ENCODE measurements at places on chromosomes 5 and 9.

DNA sequence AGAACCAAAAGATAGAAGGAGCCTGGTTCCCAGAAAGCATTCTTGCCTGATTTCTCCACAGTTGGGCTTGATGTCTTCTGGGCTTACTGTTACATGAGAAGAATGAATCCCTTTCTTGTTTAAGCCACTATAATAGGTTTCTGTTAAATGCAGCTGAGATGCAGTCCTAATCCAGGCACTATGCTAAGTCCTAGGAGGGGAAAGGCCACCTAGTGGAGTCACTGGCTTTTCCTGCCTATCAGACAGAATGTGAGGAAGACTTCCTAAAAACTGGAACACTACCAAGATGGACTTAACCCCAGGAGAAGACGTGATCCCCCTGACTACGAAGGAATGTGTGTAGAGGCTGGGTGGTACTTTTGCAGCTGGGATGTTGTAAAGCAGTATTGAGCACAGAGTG is 34.3 kb upstream of the FSD1L start:
- DNase-seq = peak; percentile 62

- DNase-seq = peak; percentile 81
Measured at GRCh38 chr5:139635606-139636206, 12.4 kb upstream of the CXXC5 start.

GRCh38 chr5:61471352-61471751 is 139.3 kb downstream of the ZSWIM6 start:
- DNase-seq = no peak

GRCh38 chr9:121073038-121073437 is 1.7 kb upstream of the CNTRL start:
- peak; percentile 67 for DNase-seq

- no peak for DNase-seq
Measured at GRCh38 chr9:78438211-78438610, 141.3 kb downstream of the PSAT1 start.

- peak; percentile 52 for DNase-seq
Measured at GRCh38 chr9:136089697-136090045, 5.4 kb downstream of the NACC2 start.

GRCh38 chr9:83444110-83444509 is 94.1 kb downstream of the FRMD3 start:
- no peak for DNase-seq

DNA sequence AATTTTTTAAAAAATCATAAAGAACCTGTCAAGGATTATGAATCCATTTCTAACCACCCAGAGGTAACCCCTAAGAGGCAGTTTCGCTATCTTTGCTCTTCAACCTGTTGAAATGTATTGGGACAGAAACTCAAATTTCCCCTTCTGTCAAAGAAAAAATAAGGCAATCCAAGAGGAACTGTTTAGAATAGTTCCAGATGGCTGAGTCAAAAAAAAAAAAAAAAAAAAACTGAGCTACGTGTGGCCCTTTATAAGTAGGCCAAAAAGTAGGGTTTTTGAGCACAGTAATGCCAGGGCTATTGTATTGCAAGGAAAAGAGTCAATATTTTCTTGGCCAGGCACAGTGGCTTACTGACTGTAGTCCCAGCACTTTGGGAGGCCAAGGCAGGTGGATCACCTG is 94.9 kb downstream of the RAD23B start:
- no peak for DNase-seq

DNA sequence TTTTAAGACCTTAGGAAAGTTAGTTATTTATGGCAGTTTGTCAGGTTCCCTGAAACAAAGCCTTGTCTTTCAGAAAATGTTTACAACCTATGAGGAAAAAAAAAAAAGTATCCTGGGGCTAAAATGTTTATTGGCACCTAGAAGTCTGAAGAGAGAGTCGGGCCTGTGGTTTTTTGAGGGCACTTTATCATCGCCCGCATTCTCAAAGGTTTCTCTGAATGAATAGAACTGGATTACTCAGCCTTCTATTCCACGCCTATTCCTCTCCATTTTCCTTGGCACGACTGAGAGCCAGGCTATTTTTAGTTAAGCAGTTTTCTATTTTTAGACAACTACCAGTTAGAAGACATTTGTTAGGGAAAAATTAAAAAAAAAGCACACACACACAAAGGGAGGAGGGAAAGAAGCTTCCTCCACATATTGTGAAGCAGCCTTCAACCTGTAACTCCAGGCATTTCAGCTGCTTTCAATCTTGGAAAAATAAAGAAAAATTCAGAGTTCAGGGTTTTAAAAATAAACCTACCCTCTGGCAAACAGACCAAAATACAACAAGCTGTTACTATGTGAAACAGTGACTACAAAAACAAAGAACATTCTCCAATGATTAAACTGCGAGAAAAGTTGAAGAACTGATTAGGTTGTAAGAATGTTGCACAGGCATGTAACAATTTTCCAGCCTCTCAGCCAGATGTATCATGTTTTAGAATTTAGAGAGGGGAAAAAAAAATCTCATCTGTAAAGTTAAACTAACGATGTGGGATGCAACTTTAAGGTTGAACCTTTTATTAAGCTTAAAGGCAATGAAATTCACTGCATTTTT is 97.0 kb downstream of the MEF2C start:
- peak; percentile 86 for DNase-seq

GRCh38 chr9:137299938-137300337 is 2.1 kb downstream of the NRARP start:
- DNase-seq = no peak

GRCh38 chr5:14946815-14947620 is 75.4 kb upstream of the ANKH start:
- no peak for DNase-seq

DNA sequence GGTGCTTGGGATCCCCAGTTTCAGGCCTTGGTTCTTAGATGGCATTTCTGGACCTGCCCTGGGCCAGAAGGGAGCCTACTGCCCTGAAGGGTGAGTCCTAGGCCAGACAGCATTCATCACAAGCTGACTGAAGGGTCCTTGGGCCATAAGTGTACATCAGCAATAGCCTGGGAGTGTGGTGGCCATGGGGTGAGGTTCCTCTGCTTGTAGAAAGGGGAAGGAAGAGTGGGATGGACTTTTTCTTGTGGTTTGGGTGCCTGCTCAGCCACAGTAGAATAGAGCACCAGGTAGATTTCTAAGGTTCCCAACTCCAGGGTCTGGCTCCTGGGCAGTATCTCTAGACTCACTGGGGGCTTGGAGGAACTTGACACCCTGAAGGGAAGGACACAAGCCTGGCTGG is 95.2 kb upstream of the PHF24 start:
- no peak for DNase-seq

DNA sequence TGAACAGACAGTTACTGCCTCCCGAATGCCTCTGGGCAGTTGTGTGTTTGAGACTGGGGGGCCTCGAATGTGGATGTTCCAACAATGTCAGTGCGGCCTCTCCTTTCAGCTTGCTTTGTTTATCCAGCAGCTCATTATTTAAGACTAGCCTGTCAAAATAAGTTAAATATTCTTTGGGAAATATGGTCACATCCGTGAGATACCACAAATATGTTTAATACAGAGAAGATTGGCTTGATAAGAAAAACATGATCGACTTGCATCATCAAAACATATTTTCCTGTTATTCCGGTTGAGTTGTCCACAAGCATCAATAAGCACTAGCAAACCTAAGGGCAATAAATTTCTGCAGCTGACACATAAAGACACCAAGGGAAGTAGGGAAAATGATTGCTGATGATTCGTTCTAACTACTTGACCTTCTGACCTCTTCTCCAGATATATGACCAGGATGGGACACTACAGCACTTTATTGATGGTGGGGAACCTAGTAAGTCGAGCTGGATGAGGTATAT is 66.5 kb downstream of the PRDM6 start:
- peak; percentile 22 for DNase-seq

DNA sequence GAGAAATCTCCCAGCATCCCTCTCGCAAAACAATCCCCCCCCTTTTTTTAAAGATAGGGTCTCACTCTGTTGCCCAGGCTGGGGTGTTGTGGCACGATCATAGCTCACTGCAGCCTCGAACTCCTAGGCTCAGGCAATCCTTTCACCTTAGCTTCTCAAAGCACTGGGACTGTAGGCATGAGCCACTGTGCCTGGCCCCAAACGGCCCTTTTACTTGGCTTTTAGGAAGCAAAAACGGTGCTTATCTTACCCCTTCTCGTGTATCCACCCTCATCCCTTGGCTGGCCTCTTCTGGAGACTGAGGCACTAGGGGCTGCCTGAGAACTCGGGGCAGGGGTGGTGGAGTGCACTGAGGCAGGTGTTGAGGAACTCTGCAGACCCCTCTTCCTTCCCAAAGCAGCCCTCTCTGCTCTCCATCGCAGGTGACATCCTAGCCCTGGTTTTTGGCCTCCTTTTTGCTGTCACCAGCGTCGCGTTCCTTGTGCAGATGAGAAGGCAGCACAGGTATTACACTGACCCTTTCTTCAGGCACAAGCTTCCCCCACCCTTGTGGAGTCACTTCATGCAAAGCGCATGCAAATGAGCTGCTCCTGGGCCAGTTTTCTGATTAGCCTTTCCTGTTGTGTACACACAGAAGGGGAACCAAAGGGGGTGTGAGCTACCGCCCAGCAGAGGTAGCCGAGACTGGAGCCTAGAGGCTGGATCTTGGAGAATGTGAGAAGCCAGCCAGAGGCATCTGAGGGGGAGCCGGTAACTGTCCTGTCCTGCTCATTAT is 6.8 kb downstream of the CA9 start:
- DNase-seq = peak; percentile 72

GRCh38 chr9:100637787-100638186 is 59.9 kb downstream of the CAVIN4 start:
- DNase-seq = no peak

GRCh38 chr9:72326641-72327040 is 38.4 kb downstream of the ZFAND5 start:
- DNase-seq = peak; percentile 43

- no peak for DNase-seq
Measured at GRCh38 chr9:84808416-84808815, 138.9 kb downstream of the NTRK2 start.

GRCh38 chr5:176621661-176622079 is 8.7 kb downstream of the SNCB start:
- peak; percentile 25 for DNase-seq

DNA sequence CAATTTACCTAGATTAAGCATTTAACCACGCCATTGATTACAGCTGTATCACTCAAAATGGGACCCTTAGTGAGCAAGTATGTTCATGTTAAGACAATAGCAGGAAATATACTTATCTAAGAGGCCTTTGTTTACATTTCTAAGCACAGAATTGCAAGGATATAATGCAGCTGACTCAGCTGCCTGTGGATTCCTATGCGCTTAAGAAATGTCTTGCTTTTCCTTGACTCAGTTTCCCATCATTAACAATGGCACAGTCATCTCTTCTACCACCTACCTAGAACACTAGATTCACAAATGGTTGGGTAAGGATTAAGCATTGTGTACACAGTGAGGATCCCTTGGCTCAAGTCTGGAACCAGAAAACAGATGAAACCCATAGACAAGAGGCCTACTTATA is 163.8 kb downstream of the TSSK1B start:
- peak; percentile 67 for DNase-seq

DNA sequence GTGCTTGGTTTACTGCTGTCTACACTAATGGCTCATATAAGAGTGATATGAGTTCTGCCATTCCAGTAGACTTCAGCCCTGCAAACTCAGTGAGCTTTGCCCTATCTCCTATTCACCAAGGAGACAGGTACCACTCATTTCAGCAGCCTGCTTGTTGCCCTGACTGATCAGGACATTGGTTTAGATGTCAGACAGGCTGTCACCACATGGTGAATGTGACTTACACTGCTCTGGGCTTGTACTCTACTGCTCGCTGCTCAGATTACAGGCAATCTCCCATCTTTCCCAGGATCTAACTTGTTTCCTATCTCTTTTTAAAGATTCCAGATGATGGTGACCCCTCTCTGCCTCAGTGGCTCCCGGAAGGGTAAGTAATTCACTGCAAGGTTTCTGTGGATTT is 123.3 kb upstream of the RUSC2 start:
- no peak for DNase-seq

DNA sequence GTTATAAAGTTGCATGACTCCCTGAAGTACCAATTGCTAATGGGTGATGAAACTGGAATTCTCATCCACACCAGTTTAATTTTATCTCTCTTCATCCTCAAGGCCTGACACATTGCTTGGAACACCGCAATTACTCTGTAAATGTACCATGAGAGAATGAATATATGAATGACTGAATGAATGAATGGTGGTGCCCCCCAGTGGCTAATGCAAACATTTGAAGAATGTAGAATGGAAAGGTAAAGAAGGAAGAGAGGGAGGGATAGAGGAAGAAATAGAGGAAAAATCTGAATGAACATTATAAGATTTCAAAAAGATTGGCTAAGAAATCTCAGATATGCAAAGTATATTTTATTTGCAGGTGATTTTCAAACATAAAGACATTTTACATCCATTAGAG is 13.1 kb downstream of the PAPPA start:
- DNase-seq = no peak

- DNase-seq = peak; percentile 87
Measured at GRCh38 chr9:129333617-129334104, 155.6 kb upstream of the IER5L start.

GRCh38 chr5:139488260-139488659 is 5.7 kb upstream of the STING1 start:
- DNase-seq = no peak

DNA sequence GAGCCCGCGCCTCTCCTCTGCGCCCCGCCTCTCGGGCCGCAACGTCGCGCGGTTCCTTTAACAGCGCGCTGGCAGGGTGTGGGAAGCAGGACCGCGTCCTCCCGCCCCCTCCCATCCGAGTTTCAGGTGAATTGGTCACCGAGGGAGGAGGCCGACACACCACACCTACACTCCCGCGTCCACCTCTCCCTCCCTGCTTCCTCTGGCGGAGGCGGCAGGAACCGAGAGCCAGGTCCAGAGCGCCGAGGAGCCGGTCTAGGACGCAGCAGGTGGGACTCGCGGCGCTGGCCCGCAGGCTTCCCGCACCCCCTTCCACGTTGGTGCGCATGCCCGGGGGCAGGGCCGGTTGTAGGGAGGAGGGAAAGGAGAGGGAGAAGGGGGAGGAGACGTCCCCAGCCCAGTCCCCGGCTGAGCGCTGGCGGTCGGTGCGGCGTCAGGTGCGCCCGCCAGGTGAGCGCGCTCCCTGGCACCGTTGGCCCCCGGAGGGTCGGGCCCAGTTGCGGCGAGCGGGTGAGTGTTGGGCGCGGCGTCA is at the start of gene OCLN:
OCLN (plus strand) TSS at position 400 of the 532 bp plus-strand sequence. CDS start 11,455 bp downstream, outside the sequence.
- DNase-seq = no peak

GRCh38 chr9:88076286-88077070 is 61.8 kb downstream of the SPATA31C2 start:
- peak; percentile 96 for DNase-seq
